ENCODE measurements at places on chromosomes 2 and 18. TPM values are rescaled to one million over a fixed set of nuclear protein-coding genes. Genes with fewer than 3 reads are reported as not detected.

Gene LYG2
- total RNA-seq: not detected

- DNase-seq: no peak
Measured at GRCh38 chr2:224801360-224801759, 85.2 kb upstream of the CCDC195 start.

Gene UGT1A10
- not detected for total RNA-seq

- no peak for DNase-seq
Measured at GRCh38 chr2:116769514-116769913, 1045.0 kb upstream of the DDX18 start.

- DNase-seq: peak; percentile 93
Measured at GRCh38 chr2:10302479-10303180, at the start of gene HPCAL1. TSS of gene HPCAL1 (plus strand) at chr2:10302904. CDS start at chr2:10419758, 116,854 bp downstream.

DNA sequence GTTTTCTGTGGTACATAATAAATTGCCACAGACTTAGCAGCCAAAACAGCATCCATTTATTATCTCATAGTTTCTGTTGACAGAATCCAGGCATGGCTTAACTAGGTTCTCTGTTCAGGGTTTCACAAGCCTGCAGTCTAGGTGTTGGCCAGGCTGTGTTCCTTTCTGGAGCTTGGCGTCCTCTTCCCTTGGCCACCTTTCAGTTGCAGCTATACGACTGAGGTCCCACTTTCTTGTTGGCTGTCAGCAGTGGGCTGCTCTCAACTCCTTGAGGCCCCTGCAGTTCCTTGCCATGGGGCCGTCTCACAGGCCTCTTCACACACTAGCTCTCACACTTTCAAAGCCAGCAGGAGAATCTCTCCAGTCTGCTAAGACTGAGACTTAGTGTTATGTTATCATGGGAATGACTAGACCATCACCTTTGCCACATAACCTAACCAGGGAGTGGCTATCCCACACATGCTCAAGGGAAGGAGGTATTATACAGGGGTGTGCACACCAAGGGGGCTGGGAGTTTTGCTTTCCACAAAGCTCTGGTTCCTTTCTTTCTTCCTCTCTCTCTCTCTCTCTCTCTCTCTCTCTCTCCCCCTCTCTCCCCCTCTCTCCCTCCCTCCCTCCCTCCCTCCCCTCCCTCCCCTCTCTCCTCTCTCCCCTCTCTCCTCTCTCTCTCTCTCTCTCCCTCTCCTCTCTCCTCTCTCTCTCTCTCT lies 15.8 kb downstream of the RIOK3 start:
- DNase-seq: no peak

Measured in activated naive CD8-positive, alpha-beta T cell treated with anti-CD3 and anti-CD28 coated beads, Interleukin-2, amount 10 ng/mL, durations not matched to agents 7 days and 5 days (primary cell).